ENCODE measurements at places on chromosomes 7 and 10.

DNA sequence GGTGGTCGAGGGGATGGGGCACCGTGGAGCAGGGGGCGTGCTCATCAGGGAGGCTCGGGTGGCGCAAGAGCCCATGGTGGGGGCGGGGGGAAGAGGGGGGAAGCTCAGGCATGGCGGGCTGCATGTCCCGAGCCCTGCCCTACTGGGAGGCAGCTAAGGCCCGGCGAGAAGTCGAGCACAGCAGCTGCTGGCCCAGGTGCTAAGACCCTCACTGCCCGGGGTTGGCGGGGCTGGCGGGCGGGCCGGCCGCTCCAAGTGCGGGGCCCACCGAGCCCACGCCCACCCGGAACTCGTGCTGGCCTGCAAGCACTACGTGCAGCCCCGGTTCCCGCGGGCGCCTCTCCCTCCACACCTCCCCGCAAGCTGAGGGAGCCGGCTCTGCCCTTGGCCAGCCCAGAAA, 55.0 kb upstream of the FAM171A1 start:
- DNase-seq: no peak

DNA sequence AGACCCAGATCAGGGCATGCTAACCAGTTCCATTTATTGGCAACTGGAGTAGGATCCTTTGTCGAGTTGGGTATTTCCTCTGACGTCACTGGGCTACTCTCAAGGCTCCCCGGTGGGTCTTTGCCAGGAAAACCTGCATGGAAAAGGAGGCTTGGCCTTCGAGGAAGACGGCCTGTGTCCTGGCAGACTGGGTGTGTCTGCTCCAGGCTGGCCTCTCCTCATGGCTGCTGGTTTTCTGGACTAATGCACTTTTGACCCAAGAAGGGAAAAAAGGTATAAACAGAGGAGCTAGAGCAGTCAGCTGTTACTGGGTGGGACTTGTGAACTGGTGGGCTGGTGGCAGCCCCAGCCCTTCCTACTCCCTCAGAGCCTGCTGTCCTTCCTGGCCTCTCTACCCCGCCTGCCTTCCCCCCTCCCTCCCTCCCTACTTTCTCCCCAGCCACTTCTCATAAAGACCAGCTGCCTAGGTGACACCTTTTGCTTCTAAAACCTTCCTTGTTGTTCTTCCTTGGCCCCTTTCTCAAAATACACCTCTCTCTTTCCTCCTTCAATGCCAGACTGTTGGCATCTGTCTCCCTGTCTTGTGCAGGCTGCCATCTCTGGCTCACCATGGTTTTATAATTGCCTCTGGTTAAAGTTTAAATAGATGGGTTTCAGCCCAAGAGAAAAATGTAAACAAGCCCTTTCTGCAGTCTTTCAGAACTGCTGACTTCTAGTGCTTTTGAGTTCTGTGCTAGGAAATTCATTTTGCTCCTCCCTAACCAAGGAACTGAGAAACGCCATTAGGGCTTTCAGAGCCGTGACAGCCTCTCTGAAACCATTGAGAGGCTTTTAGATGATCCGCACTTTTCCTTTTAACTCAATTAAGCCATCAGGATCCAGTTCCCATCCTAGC, 101.8 kb upstream of the MKLN1 start:
- no peak for DNase-seq

DNA sequence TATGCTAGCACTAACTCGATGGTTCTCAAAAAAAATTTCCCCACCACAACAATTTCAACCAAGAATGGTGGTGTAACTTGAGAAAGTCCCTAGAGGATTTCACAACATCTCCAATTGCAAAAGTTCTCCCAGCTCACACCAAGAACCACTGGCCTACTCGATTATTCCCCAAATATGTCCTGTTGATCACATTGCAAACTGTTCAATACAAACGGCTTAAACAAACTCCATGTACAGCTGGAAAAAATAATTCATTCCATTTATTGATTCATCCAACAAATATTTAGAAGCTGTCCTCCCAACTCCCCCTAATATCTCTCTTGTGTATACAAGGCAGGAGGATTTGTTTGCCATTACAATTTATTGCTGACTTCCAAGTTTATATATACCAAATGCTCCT, 19.1 kb downstream of the TMEM176B start:
- DNase-seq: no peak

GRCh38 chr7:117837841-117838240, 35.4 kb downstream of the CTTNBP2 start:
- DNase-seq: no peak

DNA sequence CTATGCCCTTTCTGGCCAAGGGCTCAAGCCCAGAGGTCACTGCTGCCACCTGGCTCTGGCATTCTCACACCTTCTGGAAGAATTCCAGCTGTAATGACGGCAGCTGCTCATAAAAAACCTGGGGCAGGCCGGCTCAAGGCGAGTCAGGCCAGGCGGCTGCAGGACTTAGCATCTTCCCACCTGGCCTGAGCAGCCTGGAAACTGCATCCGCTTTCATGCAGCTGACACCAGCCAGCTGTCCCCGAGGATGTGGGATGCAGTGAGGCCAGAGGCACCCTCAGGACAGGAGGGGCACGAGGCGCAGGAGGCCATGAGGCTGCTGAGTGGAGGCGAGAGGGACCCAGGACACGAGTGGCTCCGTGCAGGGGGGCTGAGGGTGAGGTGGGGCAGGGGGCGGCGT, 47.5 kb upstream of the ADGRA1 start:
- DNase-seq: no peak

- no peak for DNase-seq
These were observed 82.0 kb upstream of the RHEB start for GRCh38 chr7:151601521-151602305.

DNA sequence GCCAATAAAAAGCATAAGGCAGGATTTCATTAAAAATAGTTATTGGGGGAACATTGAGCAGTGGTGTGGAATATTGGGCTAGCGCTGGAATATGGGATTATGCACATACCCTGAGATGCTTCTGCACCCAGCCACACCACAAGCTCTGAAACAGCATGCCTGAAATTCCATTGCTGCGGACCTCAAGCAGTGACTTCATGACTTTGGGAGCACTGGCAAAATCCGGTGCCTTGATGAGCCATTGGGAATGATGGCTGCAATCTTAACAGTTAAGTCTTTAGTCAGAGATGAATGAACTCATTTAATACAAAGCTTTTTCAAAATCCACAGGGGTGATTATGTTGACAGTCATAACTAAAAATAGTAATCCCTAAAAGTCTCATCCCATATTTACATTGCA, 274.7 kb upstream of the MTPN start:
- no peak for DNase-seq

- DNase-seq: no peak
These were observed 63.7 kb downstream of the TSPAN12 start for GRCh38 chr7:120794106-120794729.

GRCh38 chr10:43160046-43160920, 22.0 kb downstream of the CSGALNACT2 start:
- no peak for DNase-seq

DNA sequence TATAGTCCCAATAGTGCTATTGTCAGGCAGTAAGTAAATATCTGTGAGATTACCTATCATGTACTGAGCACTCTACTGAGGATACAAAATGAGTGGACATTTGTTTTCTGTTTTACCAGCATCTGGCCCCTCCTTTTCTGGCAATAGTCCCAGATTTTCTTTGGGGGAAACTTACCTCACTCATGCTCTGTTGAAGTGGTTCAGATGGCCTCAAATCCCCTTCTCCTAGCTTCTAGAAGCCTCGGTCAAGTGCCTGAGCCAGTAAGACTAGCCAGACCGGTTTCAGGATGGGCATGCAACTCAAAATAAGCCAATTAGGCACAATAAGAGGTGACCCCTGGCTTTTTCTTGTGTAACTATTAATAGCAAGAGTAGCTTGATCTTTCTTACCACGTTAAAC, 19.7 kb downstream of the TRDMT1 start:
- no peak for DNase-seq

DNA sequence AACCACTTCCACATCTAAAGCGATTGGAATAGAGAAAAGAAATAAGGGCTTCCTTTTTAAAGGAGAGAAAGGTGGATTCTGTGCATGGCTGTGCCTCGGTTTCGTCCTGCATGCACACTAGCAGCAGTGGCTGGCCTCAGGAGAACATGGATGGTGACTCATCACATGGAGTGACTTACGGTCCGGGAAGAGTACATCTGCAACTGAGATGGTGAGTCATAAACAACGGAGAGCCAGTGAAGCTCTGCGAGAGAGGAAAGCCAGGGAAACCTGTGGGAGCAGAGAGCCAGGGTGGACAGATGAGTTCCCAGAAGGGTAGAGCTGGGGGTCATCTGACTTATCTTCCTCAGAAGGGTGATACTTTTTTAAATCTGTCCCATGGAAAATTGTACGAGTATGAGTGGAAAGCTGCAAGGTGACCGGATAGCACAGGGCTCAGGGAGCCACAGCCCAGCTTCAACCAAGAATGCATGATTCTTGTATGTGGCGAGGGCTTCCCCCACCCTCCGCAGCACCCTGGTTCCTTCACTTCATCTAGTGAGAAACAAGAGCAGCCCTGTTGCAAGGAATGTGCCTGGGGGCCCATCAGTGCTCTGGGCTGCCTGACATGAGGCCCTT, 259.1 kb downstream of the KLF6 start:
- DNase-seq: no peak

DNA sequence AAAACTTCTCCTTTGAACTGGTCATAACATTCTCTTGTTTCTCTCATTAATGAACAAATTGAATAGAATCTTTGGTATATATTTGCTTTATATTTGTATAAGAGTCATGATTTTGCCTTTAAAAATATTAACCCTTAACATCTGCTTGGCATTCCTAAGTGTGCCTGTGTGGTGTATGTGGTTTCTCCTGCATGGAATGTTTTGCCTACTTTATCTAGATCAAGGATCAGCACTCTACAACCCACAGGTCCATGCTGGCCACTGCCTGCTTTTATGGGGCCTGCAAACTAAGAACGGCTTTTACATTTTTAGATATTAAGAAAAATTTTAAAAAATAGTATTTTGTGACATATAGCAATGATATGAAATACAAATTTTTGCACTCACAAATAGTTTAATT, 4.3 kb upstream of the LAMB4 start:
- DNase-seq: no peak

DNA sequence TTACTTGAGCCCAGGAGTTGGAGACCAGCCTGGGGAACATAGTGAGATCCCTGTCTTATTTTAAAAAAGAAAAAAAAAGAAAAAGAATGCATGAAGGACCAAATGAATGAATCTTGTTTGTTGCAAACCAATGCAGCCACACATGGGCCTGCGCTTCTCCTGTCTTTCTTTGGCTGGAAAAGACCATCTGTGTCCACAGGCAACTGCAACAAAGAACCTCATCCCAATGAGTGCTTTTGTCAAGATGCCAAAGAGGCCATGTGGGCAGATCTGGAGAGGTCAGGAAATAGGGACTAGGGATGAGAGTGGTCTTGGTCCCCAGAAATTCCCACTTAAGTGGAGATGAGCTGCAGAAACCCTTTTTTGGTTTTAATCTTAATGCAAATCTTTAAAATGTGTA, 49.8 kb upstream of the DUSP5 start:
- DNase-seq: no peak

DNA sequence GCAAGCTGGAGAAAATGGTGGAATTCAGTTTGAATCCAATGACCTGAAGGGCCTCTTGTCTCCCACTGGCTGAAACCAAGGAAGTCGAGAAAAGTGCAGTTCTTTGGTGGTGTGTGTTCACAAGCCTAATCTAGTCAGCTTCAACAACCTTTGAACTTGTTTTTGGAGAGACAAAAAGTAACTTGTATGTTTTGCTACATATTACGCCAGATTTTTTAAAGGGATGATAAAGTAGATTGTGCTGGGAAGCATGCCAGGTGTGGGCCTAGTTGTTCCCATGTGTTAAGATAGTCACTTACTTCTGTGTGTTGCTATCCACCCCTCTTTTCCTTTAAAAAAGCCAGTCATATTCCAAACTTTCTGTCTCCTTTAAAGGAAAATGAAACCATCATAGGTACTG, 79.7 kb upstream of the FAM3C start:
- DNase-seq: no peak

DNA sequence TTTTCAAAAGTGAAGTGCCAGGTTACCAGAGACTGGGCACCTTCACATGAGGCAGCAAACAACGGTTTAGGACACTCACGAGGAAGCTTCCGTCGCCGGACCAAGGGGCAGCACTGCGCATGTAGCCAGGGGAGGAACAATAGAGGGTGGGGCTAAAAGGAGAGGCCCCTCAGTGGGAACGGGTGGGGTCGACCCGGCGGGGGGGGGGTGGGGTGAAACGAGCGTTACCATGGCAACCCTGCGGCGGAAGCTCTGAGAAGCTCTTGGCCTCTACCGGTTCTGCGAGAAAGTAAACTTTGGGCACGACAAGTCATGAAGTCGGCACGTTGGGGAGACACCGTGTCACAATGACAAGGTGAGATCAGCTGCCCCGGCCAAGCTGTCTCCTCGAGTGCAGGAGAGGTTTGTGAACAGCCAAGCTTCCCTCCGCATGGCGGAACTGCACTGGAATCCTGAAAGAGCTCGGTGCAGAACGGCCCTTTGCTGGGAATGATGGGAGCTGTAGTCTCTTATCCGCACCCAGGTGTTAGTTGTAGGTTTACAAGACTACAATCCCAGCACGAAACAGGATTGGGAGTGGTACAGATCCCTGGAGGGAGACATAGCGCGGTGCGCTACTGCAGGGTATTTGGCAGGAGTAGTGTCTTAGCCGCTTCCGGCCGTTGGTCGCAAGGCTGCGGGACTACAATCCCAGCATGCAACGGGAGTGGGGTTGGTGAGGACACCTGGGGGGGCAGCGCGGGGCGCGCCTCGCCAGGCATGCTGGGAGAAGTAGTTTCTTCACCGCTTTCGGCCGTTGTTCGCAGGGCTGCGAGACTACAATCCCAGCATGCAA, 72.8 kb upstream of the ZNF722 start:
- DNase-seq: no peak

- DNase-seq: no peak
These were observed 358.2 kb upstream of the MEOX2 start for GRCh38 chr7:16044645-16045044.

GRCh38 chr10:116891208-116891607, 41.9 kb downstream of the ENO4 start:
- no peak for DNase-seq

DNA sequence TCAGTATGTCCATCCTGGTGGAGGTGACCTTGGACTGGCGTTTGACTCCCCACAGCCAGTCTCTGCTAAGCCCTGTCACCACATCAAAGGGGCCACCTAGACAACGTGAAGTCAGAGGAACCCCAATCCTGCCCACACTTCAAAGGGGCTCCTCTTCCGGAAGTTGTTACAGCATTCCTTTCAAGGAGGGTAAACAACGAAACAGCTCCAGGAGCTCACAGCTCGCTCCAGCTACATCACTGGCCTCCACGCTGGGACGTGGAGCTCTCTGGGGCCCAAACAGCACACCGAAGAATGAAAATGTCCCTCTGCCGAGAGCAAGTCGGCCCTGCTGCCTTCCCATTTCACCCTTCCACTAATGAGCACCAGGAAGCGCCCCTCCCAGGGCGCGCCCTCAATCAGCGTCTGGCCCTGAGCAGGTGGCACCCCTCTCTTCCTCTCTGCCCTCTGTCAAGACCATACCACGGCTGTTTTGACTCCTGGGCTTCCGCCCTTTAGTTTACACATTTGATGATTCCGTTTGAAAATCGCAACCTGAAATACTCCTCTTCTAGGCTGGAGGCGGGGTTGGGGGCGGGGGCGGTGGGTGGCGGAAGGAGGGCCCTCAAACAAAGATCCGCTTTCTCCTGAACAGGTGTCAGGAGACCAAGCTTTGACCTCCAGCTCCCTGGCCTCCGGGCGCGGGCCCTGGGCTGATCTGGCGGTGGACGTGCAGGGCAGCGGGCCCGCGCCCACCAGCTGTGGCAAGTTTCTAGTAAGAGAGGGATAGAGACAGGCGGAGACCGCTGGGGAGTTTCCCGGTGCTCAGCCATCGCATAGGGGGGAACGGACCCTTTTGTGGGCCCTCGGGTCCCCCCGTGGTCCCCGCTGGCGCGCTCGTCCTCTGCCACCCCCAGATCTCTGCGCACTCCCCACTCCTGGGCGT, 53.1 kb upstream of the KDM7A start:
- peak; percentile 63 for DNase-seq
